ENCODE measurements at places on chromosomes 11 and 22.

GRCh38 chr11:34303028-34303570, 54.7 kb downstream of the ABTB2 start:
- no peak for DNase-seq

GRCh38 chr11:23851216-23851615, 645.6 kb upstream of the LUZP2 start:
- no peak for DNase-seq

DNA sequence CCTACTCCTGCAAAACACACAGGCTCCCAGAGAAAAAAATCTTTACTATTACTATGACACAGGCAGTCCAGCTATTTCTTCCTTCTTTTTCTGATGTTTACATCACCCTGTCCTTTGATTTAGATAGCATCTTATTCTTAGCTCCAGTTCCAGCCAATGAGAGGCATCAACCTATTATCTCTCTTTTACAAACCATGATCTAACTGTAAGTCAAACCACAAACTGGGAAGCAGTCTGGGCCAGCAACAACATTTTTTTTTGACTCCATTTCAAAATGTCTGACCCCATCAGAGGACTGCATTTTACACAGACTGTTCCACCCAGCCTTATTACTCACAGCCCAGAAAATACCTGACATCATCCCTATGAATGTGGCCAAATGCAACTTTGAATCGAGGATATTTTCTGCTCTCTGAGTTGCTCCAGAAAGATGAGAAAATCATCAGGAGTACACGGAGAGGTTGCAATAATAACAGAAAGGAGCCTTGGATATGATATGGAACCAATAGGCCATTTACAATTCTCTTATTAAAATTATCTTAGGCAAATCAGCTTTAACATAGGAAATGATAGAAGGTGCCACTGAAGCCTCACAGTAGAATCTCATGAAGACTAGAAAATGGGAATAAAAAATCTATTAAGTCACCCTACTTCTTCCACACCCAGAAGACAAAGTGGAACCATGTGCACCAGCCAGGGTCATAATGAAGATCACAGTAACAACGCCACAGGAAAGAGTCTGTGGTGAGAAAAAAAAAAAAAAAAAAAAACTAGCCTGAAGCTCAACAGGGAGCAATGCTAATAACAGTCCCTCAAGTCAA, 21.2 kb downstream of the TBRG1 start:
- DNase-seq, result no peak

DNA sequence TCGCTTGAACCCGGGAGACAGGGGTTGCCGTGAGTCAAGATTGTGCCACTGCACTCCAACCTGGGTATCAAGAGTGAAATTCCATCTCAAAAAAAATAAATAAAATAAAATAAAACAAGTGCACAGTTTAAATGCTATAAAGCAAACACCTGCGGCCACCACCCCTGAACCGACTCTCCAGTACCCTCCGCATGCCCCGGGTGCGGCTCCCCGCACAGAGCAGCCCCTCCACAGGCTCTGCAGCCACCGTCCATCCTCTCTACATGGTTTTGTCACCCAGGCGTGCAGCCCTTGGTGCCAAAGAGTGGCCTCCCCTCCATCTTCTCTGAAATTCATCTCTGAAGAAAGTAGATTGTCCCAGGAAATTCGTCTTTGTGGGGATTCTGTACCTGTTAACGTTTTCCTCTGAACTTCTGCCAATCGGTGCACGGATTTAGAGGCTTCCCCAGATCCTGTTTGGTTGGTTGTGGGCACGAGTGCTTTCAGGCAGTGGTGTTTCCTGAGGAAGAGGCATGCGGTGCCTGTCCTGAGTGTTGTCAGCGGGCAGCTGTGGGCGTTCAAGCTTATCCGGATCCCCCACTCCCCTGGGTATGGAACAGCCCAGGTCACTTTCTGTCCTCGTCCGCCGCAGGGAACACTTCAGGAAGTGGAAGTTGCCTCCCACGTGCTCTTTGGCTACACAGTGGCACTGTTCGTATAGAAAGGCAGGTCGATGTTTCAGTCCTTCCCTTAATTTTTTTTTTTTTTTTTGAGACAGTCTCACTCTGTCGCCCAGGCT, 4.1 kb downstream of the MIOX start:
- DNase-seq, result no peak

- no peak for DNase-seq
Observed at GRCh38 chr11:64220271-64220670, 5.7 kb downstream of the TRPT1 start.

DNA sequence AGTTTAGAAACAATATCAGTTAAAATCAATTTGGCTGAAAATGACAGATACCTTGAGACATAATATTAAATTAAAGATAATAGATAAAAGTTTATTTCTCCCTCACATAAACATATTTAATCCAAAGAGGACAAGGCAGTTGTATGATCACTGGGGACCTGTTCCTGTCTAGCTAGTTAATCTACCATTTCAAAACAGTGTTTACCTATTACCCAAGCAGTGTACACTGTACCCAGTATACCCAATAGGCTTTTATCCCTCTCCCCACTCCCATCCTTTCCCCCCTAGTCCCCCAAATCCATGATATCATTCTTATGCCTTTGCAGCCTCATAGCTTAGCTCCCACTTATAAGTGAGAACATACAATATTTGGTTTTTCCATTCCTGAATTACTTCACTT, 229.7 kb upstream of the LARGE1 start:
- no peak for DNase-seq

GRCh38 chr11:65314501-65315203, at the start of gene CDC42EP2:
Gene CDC42EP2, plus strand, starts transcription at chr11:65314866. Its CDS starts 6,033 bp downstream, at chr11:65320899.
- peak; percentile 49 for DNase-seq

All from NCI-H748 treated with DMSO at 0.1 percent for 48 hours (cell line).